ENCODE measurements at places on chromosomes 2 and 18.

GRCh38 chr2:71787476-71788185, 334.3 kb downstream of the DYSF start:
- no peak for DNase-seq

GRCh38 chr2:174964404-174964803, 40.8 kb downstream of the CHN1 start:
- no peak for DNase-seq

GRCh38 chr2:38514603-38515154, 88.0 kb downstream of the HNRNPLL start:
- no peak for DNase-seq

DNA sequence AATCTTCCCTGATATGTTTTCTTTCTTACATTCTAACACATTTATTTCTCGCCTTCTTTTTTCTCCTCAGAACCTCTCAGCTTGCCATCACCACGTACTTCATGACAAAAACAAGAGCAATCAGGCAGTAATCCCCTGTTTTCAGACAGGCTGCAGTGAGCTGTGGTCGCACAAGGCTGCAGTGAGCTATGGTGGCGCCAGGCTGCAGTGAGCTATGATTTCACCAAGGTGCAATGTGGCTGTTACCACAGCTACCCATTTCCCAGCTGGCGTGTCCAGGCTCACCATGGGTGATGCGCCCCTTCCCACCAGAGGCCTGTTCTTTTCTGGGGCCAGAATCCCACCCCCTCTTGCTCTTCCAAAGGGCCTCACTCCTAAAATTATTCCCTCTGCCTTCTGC, 25.8 kb downstream of the TCF23 start:
- no peak for DNase-seq

DNA sequence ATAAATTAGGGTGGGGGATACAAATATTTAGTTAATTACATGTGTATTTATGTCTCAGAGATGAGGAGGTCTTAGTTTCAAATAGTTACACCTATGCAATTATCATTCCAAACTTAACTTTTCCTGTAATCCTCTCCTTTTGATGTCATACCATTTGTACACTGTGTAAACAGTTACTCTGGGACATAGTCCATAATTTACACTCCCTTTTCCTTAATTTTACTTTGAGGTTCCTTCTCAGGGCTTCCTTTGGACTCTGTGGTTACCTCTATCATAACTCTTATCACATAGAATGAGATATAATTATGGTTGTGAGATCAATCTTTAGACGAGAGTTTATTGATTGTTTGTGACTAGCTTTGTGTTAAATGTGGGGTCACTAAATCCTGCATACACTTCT, 84.4 kb downstream of the DPP10 start:
- DNase-seq: no peak

DNA sequence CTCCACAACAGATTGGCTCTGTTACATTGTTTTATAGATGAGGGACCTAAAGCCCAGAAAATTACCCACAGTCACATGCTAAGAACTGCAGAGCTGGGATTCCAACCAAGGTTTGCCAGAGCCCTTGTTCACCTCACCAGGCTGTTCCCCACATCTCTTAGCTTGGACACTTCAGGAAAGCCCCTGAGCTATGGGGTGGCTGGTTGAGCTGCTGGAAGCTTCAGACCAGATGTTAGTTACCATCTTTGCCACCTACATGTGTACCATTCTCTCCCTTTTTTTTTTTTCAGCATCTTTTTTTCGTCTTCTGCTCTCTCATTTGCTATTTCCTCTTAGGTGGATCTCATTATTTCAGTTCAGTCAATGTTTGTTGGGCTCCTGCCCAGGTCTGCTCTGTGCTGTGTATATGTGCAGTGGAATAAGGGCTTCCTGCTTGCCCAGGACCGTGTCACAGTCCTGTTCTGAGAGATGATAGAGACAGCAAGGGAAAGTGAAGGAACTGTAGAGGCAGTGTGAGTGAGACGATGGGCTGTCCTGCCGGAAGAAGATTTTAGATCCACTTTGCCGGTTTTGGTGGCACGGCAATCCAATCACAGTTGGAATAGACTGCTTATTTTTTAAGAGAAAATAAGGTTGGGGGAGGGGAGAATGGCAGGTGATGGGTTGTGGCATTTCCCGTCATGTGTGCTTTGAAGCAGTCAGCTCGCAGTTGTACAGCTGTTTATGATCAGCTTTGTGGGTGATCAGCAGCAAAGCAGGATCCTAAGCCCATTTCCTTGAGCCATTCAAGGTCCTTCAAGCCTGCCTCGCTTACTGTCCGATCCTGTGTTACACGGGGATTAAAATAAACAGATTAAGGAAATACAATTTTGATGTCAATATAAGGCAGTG, 152.6 kb downstream of the RTN4 start:
- peak; percentile 6 for DNase-seq

DNA sequence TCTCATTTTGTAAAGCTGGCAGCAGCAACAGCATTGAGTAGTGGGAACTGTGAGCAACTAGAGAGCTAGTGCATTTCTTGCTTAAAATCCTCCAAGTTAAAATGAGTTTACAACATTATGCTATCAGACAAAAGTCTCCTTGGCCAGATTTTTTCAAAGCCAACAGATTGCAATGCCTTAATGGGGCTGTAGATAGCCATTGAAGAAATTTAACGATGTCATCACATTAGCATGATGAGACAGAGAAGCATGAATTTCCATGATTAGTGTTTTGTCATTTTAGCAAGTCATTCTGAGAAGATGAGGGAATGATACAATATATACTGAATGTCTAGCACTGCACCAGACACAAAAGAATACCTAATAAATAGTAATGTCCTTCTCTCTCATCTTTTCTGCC, 307.5 kb upstream of the REG3G start:
- DNase-seq: no peak

GRCh38 chr2:218701806-218702205, 8.8 kb upstream of the TTLL4 start:
- no peak for DNase-seq

DNA sequence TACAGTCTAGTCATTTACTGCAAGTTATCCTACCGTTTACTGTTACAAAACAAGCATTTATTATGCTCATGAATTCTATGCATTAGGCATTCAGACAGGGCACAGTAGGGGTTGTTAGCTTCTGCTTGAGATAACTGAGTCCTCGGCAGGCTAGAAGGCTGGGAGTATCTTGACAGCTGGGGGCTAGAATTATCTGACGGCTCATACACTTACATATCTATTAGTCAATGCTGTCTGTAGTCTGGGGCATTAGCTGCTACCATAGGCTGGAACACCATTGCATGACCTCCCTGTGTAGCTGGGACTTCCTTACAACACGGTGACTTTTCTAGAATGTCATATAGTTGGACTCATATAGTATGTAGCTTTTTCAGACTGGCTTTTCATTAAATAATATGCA, 61.9 kb upstream of the ALK start:
- DNase-seq: no peak

GRCh38 chr18:36519358-36519757, 221.8 kb downstream of the FHOD3 start:
- no peak for DNase-seq

- no peak for DNase-seq
These were observed 94.3 kb downstream of the LOXHD1 start for GRCh38 chr18:46562674-46563192.

GRCh38 chr2:172885996-172886395, 150.4 kb downstream of the RAPGEF4 start:
- DNase-seq: no peak

GRCh38 chr18:709771-710170, 2.7 kb downstream of the ENOSF1 start:
- no peak for DNase-seq

- no peak for DNase-seq
These were observed 22.1 kb upstream of the ASB1 start for GRCh38 chr2:238404406-238405216.

DNA sequence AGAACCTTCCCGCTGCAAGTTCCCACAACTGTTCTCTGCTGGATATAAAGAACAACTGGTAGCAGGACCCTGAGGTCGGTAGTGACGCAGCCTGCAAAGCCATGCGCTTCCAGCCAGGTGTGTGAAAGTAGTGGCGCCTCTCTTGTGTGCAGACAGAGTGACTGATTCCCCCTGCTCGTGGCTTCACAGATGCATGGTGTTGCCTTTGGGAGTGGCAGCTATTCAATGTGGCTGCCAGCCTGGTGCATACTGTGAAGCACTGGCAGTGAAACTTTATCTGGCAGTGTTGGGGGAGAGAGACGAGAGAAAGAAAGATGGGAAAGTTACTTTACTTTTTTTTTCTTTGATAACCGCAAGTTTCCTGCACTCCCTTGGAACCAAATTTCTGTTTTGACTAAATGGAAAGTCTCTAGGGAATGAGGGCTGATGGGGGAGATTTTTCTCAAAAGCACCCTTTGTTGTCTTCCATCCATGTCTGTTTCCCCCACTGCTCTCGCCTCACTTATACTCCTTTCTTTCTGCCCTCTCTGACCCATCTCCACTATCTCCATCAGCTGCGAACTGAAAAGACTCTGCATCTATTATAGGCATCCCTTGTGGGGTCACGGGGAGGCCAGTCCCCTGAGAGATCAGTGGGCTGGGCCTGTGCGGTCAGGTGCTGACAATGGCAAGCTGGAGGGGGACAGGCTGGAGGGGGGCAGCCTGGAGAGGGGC, 90.0 kb upstream of the TNP1 start:
- DNase-seq: no peak

DNA sequence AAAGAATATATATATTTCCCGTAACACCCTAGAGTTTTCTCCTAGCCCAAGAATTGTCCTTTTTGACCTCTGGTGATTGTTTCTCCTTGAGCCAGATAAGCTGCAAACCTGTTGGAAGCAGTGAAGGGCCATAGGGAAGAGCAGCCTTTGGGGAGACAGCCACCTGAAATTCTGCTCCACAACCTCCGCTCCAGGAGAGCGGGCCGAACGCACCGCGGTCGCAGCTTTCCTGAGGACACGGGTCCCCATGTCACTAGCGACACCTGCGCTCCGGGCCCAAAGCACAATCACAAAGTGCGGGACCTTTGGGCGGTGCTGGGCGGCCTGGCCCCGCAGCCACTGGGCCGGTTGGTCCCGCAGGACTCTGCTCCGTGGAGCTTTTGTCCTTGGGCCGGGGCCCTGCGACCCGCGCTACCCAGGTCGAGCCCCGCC, 557 bp upstream of the DSG2 start:
- DNase-seq: no peak

DNA sequence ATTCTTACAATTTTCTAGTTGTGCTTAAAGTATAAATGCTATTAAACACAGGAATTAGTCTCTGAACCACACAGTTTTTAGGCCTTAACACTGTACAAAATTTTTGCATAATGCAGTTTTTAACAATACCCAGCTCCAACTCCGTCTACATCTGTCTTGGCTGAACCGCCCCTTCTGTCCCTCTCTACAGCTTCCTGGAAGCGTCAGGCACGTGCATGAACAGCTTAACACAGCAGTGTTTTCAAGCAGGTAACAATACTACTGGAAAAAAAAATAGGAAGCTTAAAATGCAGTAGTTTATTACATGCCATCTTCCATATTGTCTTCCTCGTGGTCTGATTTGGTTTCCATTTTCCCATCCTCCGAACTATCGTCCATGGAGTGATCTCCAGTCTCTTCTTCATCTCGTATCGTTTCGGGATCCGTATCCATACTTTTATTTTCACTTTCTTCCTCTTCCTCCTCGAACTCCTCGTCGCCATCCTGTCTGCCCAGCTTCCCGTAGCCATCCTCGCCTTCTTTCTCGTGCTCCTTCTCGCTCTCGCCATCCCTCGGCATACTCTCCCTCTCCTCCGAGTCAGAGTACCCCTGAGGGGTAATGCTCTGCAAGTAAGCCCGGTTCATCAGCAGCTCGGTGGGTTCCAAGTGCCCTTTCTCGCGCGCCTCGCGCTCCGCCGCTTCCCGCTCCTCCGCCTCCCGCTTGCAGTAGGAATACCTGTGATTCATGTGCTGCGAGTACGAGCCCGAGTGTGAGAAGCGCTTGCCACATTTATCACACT, 130.6 kb downstream of the ZEB2 start:
- DNase-seq: no peak

DNA sequence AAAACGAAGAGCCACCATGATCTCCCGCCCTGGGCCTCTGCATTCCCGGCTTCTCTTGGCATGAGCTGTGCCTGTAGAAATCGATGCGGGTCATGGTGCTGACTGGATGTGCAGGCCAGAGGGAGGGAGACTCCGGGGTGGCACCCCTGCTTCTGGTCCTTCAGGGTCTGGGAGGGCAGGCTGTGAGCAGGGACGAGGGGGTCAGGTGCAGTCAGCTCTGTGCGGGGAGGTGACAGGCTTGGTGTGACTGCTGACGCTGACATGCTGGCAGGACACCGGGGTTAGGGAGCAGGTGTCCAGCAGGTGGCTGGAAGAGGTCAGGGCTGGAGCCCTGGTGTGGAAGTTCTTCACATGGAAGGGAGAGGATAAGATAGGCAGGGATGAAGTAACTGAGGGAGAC, 48.7 kb upstream of the KCNF1 start:
- no peak for DNase-seq

DNA sequence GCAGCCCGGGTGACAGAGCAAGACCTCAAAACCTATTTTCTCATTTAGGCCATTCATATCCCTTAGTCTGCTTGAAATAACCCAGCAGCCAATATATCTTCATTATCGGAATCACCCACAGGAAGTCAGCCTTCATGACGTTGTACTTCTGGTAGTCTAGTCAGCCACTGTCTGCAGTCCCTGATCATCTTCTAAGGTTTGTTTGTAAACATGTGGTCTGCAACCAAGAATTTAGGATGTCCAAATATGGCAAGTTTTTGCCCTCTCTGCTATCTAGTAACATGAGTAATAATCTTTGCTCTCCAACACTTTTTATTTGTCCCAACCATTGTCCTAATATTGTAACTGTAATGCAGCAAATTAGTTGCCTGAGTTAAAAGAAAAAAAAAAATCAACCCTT, 92.5 kb downstream of the PRPF40A start:
- DNase-seq: no peak

DNA sequence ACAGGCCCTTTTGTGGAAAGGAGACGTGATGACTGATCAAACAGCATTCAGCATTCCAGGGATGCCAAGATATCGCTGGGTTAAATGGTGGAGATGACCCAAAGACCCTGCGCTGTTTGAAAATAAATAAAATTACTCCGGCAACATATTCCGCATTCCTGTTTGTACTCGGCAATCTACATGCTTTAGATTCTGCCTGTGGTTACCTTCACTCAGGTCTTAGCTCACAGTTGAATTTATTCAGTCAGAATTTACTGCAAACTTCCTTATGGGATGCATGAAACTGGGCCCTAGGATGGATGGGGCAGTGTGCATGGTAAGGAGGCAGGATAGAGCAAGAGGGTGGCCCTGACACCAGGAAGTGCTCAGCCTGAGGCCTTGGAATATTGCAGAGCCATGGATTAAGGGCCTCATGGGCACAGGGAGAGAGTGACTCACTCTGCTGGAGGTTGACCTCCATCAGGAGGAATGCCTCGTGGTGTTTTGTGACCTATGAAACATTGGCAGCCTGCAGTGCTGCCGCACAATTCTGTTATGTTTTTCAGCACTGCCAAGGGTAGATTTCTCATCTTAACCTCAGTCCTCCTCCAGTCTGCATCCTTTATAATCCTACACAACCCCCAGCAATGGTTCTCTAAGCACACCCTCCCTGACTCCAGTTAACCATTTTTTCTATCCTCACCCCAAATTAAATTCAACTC, 321.4 kb downstream of the IRS1 start:
- DNase-seq: no peak
